ENCODE measurements at places on chromosomes 3 and 15.

DNA sequence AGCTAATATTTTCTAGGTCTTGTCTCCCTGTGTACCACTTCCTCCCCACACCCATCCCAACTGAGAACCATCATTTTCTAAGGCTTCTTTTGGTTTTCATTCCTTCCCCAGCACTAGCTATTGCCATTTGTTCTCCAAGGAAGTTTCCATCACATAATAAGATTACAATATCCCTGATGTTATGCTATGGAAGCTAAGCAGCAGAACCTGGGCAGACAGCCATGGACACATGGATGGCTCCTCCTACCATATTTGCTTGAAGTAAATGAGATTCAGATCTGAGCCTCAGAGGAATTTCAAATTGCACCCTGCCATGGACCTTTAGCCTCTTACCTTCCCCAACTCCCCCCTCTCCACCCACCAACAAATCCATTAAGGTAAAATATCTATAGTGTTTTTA is 31.5 kb downstream of the GASK1A start:
- no peak for DNase-seq

GRCh38 chr3:188819939-188820338 is 351.8 kb upstream of the TPRG1 start:
- DNase-seq: no peak

GRCh38 chr3:194977356-194977755 is 291.7 kb downstream of the FAM43A start:
- DNase-seq: no peak

GRCh38 chr3:123622766-123623165 is 37.9 kb upstream of the HACD2 start:
- no peak for DNase-seq

GRCh38 chr3:152037297-152037696 is 163.9 kb downstream of the SUCNR1 start:
- no peak for DNase-seq

GRCh38 chr15:75410196-75410595 is 41.3 kb downstream of the SIN3A start:
- DNase-seq: no peak

- DNase-seq: no peak
Observed at GRCh38 chr15:91412138-91412928, 312.3 kb downstream of the SV2B start.

GRCh38 chr15:68352401-68353062 is 75.0 kb downstream of the FEM1B start:
- DNase-seq: no peak

- no peak for DNase-seq
Observed at GRCh38 chr3:7001370-7001769, 140.5 kb downstream of the GRM7 start.

GRCh38 chr3:13078163-13078905 is 5.1 kb upstream of the IQSEC1 start:
- no peak for DNase-seq

- no peak for DNase-seq
Observed at GRCh38 chr15:75868019-75868418, 24.8 kb downstream of the UBE2Q2 start.

DNA sequence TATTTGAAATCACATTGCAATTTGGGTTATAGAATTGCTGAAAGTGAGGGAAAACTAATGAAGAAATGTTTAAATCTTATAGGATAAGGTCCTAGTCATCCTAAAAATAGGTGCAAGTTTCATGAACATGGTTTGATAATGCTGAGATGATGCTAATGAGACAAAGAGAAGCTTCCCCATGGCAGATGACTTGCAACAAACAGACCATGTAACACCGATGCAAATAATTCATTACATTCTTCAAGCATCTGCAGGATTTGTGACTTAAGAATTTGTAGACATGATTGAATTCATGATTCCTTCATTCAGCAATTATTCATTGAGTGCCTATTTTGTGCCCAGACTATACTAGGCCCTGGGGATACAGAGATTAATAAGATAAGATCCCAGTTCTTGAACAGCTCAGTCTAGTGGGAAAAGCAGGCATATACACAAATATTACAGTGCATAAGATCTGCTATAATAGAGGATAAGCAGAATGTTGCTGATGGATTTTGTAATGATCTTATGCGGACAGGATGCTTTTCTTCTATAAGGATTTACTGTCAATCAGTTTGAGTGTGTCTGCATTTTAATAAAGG is 367.9 kb upstream of the GBE1 start:
- no peak for DNase-seq

DNA sequence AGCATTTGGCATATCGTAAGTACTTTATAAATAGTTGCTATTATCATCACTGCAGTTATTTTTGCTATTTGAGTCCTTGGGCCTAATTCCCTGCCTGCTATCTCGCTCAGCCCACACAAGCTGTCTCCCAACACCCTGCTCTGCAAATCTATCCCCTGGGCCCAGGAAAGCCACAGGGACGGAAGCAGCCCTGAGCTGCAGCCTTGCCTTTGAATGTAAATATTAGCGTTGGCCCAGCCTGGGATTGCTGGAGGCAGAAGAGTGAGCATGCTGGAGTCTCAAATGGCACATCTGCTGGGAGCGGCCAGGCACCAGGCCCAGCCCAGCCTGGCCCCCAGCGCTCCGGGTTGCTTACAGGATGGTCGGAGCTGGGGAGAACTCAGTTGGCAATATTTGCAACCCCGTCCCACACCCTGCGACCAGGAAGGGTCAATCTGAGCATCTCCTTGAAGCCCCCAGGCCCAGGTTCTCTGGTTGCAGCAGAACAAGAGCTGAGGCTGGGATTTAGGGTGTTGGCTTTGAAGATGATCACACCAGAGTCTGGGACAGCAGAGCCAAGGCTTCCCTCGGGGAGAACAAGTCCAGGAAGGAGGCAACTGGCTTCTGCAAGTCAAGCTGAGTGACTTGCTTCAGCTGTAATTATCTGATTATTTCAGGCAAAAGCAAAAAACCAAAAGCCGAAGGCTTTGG is 529.6 kb downstream of the SHQ1 start:
- no peak for DNase-seq

- no peak for DNase-seq
Observed at GRCh38 chr3:196280689-196281440, 6.7 kb downstream of the PCYT1A start.

- no peak for DNase-seq
Observed at GRCh38 chr3:23875113-23875725, 41.6 kb downstream of the NKIRAS1 start.

DNA sequence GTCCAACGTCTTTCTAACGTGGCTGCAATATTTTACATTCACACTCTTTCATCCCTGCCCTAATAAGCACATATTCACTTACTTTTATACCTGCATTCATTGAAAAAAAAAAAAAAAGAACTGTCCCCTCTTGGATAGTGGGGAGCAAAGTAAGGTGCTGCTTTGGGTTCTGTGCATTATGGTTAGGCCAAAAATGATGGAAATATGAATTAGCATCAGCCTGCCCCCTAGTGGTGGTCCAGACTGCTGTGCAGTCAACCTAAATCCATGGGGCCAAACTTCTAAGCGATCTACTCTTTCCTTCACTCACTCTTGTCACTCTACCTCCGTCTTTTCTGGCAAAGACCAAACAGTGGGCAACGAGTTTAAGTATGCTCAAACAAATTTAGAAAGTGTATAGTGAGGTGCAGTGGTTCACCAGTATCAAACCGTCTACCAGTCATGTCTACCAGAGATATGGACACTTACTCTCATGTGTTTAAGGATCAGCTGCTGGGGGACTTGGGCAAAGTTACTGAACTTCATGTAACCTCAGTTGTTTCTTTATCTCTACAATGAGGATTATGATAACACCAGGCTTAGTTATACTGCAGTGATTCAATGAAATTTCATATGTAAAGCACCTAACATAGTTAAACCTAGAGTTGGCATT is 61.5 kb upstream of the GRM7 start:
- peak; percentile 58 for DNase-seq

- DNase-seq: no peak
Observed at GRCh38 chr15:88835119-88835518, 31.9 kb downstream of the ACAN start.

All from H1 (cell line).